ENCODE measurements at places on chromosomes 3 and 15. TPM values are rescaled to one million over a fixed set of nuclear protein-coding genes. Genes with fewer than 3 reads are reported as not detected.

DNA sequence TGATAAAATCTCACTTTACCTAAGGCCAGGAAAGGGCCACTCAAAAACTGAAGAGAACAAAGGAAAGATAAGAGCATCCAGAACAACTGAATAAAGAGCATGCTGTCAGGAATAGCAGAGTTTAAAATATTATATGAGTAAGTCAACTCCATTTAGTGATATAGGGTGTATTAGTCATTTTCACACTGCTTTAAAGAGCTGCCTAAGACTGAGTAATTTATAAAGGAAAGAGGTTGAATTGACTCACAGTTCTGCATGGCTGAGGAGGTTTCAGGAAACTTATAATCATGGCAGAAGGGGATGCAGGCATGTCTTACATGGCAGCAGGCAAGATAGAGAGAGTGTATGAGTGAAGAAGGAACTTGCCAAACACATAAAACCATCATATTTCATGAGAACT is 778.0 kb upstream of the NECTIN3 start:
- DNase-seq: no peak

GRCh38 chr15:51103330-51103729 is 8.6 kb upstream of the TNFAIP8L3 start:
- no peak for DNase-seq

DNA sequence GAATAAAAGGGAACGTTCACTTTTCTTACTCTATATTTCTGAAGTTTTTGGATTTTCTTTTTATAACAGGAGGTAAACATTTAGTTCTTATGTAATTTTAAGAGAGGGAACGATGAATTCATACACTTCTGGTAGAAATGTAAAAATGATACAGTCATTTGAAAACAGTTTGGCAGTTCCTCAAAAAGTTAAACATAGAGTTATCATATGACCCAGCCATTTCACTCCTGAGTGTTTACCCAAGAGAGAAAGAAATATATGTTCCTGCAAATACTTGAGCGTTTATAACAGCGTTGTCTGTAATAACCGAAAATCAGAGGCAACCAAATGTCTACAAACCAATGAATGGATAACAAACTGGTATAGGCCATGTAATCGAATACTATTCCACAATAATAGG is 20.8 kb upstream of the CCR9 start:
- no peak for DNase-seq

DNA sequence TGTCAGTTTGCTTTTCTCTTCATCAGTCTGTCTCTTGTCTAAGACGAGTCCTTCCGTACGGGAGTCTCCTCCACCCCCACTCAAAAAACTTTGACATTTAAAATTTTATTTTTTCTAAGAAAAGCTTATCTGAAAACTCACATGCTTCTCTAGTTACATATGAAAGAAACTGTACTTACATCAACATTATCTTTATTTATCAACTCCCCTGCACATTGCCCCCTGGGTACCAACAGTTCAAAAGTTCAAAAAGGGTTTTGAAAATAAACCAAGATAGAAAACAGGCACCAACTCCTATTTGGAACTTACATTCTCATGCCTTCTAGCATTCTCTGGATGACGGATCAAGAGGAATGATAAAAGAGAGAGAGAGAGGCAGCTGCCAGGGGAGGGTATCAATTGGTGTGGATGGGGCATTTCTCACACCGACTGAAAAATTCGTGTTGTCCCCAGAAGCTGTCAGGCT is 182.5 kb downstream of the FOXP1 start:
- no peak for DNase-seq

GRCh38 chr15:49323207-49323606 is 99.8 kb upstream of the FGF7 start:
- DNase-seq: no peak

Gene ZNF385D
- 2.4 TPM for polyA plus RNA-seq

DNA sequence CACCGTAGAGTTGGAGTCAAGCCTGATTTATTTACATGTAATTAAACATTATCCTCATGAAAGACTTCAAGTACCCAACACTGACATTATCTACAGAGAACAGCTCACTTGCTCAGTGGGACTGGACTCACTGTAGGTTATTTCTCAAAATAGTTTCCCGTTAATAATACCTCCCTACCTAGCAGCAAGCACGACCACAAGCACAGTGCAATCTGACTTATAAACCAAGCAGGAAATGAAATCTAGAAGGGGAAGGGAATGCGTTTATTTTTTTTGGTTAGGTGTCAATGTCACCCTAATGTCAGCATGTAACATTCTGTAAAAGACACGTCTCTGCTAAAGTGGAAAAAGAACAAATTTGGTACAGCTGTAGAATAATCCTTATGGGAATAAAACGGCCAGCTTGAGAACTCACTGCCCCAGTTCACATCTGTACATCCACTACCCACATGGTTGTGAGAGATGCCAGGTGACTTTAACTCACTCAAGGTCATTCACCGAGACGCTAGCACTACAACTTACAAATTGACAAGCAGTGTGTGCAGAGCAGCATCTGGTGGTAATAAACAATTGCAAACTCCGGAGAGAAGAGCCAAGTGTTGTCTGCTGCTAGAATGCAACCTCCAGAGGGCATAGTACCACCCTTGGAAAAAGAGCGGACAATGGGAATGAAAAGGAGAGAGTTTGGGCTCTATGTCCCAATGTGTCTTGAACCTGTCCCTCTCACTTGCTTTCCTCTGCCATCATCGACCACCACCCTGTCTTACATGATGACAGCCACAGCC is 242.5 kb downstream of the CADPS start:
- no peak for DNase-seq

- DNase-seq: no peak
These were observed 13.5 kb upstream of the ACSBG1 start for GRCh38 chr15:78247911-78248310.
